SK-N-SH (cell line): ENCODE measurements at places on chromosomes 12 and 14.

GRCh38 chr12:84034871-84035270 is 877.7 kb downstream of the SLC6A15 start:
- DNase-seq = no peak

GRCh38 chr14:101196051-101196712 is 292.7 kb upstream of the RTL1 start:
- no peak for DNase-seq

- DNase-seq = no peak
Observed at GRCh38 chr14:102185360-102185759, 45.7 kb downstream of the WDR20 start.

DNA sequence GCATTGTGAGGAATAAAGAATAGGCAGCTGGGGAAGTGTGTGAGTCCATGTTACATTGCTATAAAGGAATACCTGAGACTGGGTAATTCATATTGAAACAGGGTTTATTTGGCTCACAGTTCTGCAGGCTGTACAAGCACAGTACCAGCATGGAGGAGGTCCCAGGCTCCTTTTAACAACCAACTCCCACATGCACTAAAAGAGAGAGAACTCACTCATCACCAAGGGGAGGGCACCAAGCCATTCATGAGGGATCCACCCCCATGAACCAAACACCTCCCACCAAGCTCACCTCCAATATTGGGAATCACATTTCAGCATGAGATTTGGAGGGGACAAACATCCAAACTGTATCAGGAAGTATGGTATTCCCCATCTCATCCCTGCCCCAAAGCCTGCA is 11.9 kb upstream of the DHRS4 start:
- no peak for DNase-seq

GRCh38 chr12:82034769-82035168 is 275.6 kb upstream of the PPFIA2 start:
- no peak for DNase-seq

- no peak for DNase-seq
Observed at GRCh38 chr12:57355734-57356133, 75.1 kb downstream of the R3HDM2 start.

- DNase-seq = no peak
Observed at GRCh38 chr12:25504744-25505143, 48.3 kb downstream of the LMNTD1 start.

- DNase-seq = no peak
Observed at GRCh38 chr12:22283006-22283506, 51.5 kb downstream of the ST8SIA1 start.

DNA sequence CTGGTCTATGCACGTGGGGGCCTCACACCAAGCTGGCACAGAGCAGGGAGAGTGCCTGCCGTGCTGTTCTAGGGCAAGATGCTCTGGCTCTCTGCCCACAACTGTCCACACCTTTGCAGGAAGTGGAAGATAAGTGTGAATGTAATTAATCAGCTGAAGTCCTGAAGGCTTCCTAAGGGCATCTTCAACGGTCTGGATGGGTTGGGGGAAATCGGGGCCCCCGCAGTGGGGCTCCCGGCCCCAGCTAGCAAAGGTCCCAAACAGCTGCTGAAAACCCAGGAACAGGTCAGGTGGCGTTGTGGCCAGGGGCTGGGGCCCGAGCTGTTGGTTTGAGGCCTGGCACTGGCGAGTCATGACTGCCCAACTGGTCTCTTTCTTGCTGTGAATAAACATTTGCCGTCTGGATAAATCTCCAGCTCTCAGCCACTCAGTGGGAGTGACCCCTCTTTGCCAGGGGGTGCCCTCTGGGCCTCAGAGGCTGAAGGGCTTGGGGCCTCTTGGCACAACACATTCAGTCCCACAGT is 6.7 kb upstream of the SLC25A29 start:
- no peak for DNase-seq

DNA sequence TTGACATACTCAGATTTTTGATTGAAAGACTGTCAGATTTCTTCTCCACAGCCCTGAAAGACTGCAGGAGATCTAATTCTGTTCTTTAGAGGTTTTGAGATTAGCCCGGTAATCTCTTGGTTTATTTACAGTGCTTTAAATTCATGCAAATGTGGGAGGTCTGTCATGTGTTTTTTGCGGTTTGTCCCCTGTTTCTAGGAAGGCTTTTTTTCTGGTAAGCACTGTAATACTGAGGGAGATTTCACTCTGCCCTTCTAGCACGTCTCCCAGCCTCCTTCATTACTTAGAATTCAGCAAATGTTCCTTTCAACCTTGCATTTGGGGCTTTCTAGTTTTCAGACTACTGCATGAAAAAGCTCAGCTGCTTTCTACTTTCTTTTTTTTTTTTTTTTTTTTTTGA is 31.1 kb downstream of the GPHN start:
- peak; percentile 10 for DNase-seq

GRCh38 chr12:99284161-99284560 is 363.4 kb upstream of the GARIN6 start:
- DNase-seq = no peak

DNA sequence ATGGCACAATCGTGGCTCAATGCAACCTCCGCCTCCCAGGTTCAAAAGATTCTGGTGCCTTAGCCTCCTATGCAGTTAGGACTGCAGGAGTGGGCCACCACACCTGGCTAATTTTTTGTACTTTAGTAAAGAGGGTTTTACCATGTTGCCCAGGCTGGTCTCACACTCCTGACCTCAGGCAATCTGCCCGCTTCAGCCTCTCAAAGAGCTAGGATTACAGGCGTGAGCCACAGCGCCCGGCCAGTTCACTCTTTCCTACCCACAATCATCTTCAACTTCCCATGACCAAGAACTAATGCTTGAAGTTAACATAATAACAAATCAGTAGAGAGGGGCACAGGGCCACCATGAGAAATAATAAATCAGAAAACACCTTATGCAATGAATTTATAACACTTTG is 82.4 kb downstream of the HECTD1 start:
- no peak for DNase-seq

GRCh38 chr12:99151744-99152143 is 495.8 kb upstream of the GARIN6 start:
- no peak for DNase-seq

DNA sequence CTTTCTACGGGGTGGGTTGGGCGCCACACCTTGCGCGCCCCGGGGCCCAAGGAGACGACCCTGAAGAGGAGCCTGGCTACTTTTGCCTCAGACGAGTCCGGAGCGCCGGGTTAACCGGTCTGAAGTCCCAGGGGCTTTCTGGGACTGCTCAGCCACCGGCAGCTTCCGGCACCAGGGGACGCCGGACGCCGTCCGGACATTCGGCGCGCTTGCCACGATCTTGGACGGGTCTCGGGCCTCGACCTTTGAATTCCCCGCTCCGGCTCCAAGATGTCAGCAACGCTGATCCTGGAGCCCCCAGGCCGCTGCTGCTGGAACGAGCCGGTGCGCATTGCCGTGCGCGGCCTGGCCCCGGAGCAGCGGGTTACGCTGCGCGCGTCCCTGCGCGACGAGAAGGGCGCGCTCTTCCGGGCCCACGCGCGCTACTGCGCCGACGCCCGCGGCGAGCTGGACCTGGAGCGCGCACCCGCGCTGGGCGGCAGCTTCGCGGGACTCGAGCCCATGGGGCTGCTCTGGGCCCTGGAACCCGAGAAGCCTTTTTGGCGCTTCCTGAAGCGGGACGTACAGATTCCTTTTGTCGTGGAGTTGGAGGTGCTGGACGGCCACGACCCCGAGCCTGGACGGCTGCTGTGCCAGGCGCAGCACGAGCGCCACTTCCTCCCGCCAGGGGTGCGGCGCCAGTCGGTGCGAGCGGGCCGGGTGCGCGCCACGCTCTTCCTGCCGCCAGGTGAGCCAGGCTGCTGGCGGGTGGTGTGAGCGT is at the start of gene ACOT4:
TSS of gene ACOT4 (plus strand) at position 184 of the 760 bp plus-strand sequence. CDS start at position 271, 87 bp downstream.
- DNase-seq = peak; percentile 77
